ENCODE measurements at places on chromosomes 1 and 21. TPM values are rescaled to one million over a fixed set of nuclear protein-coding genes. Genes with fewer than 3 reads are reported as not detected.

DNA sequence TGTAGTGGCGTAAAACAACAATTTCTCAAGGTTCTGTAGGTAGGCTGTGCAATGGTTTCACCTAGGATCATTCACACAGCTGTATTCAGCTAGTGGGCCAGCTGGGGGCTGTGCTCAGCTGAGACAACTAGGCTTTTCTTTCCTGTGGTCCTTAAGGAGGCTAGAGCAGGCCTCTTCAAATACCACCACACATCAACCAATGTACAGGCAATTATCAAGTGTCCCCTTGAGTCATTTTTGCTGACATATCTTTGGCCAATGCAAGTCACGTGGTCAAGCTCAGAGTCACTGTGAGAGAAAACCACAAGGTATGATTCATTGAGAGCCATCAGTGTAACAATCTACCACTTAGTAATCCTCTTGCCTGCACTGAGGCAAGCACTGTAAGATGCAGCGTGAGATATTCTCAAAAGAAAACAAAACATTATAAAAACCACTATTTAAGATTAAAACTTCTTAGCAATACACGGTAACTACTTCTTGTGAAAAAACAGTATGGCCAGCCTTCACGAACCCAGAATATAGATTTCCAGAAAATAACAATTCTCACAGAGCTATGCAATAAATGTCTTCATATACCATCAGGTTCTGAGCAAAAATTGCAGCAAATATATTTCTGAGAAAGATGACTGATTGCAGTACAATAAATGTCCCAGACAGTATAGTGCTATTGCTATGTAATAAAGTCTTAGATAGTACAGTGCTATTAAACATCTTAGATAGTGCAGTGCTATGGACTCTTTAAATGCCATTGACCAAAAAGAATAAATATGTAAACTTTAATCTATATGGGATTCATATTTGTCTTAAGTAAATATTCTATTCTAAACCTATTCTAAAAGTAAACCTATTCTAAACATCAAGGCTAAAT, 55.3 kb downstream of the NME7 start:
- no peak overlapping the region for H3K4me3 ChIP-seq
- DNase-seq = no peak
- H3K4me1 ChIP-seq = peaks cover 4% of the 10 kb centered on the region
- H3K36me3 ChIP-seq = no peaks in the 10 kb centered on the region
- no peaks in the 10 kb centered on the region for H3K27me3 ChIP-seq

OLFML2B gene
- polyA plus RNA-seq = 5.4 TPM

RIPPLY3 gene
- polyA plus RNA-seq = 0.16 TPM

APCS gene
- 0.16 TPM for polyA plus RNA-seq

GRCh38 chr1:119659628-119660027, 11.6 kb upstream of the ZNF697 start:
- DNase-seq = no peak
- no peaks in the 10 kb centered on the region for H3K4me1 ChIP-seq
- no peaks in the 10 kb centered on the region for H3K27me3 ChIP-seq
- no peak overlapping the region for H3K4me3 ChIP-seq
- no peaks in the 10 kb centered on the region for H3K36me3 ChIP-seq

DNA sequence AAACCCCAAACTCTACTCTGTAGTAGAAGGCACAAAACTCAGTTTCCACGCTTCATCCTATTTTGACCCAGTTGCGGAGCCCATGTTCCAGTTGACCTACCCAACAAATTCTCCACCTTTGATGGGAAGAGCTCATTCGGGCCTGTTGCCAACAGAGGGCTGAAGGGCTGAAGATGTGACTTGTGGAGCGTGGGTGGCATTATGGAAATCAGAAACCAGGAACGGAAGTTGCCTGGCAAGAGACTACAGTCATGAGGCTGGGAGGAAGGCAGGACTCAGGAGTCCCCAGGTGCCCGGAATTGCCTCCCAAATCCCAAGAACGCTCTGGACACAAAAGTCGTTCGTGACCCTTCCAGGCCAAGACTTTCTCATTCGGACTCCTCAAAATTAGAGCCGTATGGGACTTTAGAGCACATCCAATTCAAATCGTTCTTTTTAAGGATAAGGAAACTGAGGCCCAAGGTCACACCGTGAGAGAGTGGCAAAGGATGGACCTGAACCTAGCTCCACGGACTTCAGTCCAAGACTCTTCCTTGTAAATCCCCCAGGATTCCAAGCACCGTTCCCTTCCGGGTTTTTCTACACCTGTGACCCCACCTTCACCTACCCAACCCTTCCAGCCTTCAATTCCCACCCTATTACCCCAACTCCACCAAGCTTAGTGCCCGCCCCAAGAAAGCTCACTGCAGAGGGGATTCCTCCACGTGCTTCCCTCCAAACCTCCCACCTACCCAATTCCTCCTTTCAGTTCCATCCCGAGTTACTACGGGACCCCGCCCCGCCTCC, 739 bp downstream of the SMG5 start:
- peaks cover 25% of the 10 kb centered on the region for H3K4me1 ChIP-seq
- H3K27ac ChIP-seq = peak overlapping the region; percentile 87
- H3K27me3 ChIP-seq = no peaks in the 10 kb centered on the region
- H3K36me3 ChIP-seq = peaks cover 32% of the 10 kb centered on the region
- peak overlapping the region; percentile 63 for H3K4me3 ChIP-seq

CR1L gene
- 0.46 TPM for polyA plus RNA-seq

GRCh38 chr1:61561666-61562065, 163.3 kb downstream of the TM2D1 start:
- H3K36me3 ChIP-seq = no peaks in the 10 kb centered on the region
- no peaks in the 10 kb centered on the region for H3K4me1 ChIP-seq
- no peak overlapping the region for H3K27ac ChIP-seq
- no peaks in the 10 kb centered on the region for H3K27me3 ChIP-seq
- DNase-seq = no peak
- no peak overlapping the region for H3K4me3 ChIP-seq

DNA sequence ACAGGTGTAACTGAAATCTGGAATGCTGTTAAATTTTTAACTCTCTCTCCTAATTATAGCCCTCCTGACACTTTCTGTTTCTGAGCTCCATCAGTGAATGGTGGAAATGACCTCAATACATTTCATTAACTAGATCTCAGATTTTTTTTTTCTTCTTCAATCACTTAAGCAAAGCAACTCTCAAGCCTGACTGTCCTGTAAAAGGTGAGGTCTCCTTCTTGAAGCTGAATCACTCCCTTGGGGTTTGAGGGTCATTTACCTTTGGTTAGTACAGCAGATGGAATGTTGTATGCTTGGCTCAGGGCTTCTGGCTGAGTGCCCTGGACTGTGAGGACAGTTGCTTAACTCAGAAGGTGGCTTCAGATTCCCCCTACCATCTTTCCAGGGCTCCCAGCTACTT, 518.7 kb downstream of the PTPRC start:
- peaks cover 4% of the 10 kb centered on the region for H3K4me1 ChIP-seq
- H3K27me3 ChIP-seq = no peaks in the 10 kb centered on the region
- no peaks in the 10 kb centered on the region for H3K36me3 ChIP-seq
- no peak overlapping the region for H3K27ac ChIP-seq
- no peak for DNase-seq

DNA sequence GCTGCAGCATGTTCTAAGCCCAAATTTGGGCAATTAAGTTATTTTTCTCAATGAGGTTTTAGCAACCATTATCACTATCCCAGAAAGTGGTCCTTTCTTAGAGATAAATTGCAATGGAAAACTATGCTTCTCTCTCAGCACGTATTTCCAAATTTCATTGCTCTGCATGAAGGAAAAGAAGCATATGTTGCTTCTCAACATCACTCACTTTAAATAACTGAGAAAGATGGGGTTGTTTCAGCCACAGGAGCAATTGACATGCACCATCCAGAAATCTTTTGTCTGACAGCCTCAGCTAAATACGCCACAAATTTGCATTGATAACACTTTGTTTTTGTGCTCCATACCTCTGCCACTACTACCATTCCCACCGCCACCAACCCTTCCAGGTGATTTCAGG, 157.6 kb upstream of the PKN2 start:
- H3K4me1 ChIP-seq = no peaks in the 10 kb centered on the region
- H3K27me3 ChIP-seq = no peaks in the 10 kb centered on the region
- no peaks in the 10 kb centered on the region for H3K36me3 ChIP-seq
- H3K4me3 ChIP-seq = no peak overlapping the region

- H3K36me3 ChIP-seq = peaks cover 35% of the 10 kb centered on the region
- H3K4me3 ChIP-seq = no peak overlapping the region
- peaks cover 44% of the 10 kb centered on the region for H3K4me1 ChIP-seq
- DNase-seq = no peak
These were observed 138.7 kb downstream of the GALNT2 start for GRCh38 chr1:230205719-230206198.

PKP1 gene
- 20.0 TPM for polyA plus RNA-seq

DNA sequence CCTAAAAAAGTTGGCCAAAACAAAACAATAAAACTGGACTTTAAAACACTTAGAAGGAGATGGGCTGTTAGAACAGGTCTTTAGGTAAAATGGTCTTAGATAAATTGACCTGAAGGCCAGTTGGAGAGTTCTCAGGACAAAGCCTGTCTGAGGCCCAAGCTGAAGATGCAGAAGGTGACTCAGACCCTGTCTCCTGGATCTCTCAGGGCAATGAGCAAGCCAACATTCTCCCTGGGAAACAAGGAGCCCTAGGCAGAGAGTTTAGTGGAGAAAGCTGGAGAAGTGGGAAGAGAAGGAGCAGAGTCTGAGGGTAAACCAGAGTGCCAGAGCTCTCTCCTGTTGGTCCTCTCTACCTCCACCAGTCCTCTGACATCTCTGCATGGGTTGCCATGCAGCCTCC, 70.1 kb downstream of the FCRL5 start:
- no peak for DNase-seq
- H3K27me3 ChIP-seq = no peaks in the 10 kb centered on the region
- no peak overlapping the region for H3K4me3 ChIP-seq
- no peaks in the 10 kb centered on the region for H3K4me1 ChIP-seq

DNA sequence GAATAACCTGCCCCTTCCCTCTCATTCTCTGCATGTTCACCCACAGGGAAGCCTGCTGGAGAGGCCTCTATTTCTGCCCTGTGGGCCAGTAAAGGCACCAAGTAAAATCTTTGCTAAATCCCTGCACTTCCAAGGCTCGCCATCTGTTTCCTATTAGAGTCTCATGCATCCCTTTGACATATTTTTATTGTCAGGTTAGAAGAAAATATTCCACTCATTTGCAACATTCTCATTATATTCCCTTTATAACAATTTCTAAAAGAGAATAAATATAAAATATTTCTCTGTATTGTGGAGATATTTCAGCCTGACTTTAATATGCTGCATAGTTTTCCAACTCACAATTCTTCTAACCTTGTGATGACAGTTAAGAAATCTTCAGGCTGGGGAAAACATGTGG, 340.4 kb upstream of the VAMP3 start:
- H3K27ac ChIP-seq = no peak overlapping the region
- no peak for DNase-seq
- H3K36me3 ChIP-seq = no peaks in the 10 kb centered on the region

SPATA6 gene
- 5.2 TPM for polyA plus RNA-seq

LMOD1 gene
- 17.1 TPM for polyA plus RNA-seq

DNA sequence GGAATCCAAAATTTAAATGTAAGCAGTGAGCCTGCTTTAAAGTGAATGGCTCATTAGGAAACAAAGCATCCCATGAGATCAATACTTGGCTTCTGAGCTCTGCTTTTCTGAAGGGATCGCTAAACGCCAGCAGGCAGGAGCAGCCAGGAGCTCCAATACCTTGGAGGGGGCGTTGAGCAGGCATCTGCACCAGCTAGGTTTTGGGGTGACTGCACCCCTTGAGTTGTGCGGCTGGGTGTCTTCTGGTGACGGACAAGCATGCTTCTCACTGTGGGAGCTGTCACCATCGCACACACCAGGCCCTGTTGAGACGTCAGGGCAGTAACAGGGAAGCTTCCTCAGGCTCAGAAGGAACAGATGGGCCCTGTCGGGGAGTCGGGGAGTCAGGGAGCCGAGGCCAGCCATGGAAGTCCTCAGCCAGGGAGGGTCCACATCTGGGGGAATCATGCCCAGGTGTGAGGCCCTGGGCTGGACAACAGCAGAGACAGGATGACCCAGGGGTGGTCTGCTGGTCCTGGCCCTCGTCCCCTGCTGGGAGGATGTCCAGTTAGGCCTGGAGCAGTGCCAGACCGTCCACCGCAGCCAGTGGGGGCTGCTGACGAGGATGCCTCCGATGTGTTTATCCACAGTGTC, 57.9 kb upstream of the ADARB1 start:
- H3K27ac ChIP-seq = no peak overlapping the region
- H3K4me1 ChIP-seq = peaks cover 9% of the 10 kb centered on the region
- H3K27me3 ChIP-seq = peaks cover 82% of the 10 kb centered on the region
- no peaks in the 10 kb centered on the region for H3K36me3 ChIP-seq
- no peak for DNase-seq

TAF12 gene
- polyA plus RNA-seq = 40.8 TPM

BNIPL gene
- 6.2 TPM for polyA plus RNA-seq

DNA sequence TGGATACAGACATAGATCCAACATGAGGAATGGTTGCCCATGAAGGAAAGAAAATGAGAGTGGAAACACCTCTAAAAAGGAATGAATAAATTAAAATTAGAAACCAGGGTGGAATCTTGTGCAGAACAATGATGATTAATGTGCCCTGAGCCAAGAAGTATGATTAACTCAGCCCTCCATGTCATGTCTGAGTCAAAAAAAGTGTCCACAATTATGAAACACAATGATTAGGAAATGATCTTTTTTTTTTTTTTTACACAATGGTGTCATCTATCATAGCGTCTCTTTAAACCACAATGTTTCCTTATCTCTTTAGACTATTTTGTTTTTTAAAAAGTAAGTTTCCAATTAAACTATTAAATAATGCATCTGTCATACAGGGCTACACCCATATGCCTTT, 78.9 kb upstream of the RAB4A start:
- H3K4me1 ChIP-seq = no peaks in the 10 kb centered on the region
- no peaks in the 10 kb centered on the region for H3K27me3 ChIP-seq
- no peak overlapping the region for H3K4me3 ChIP-seq
- no peak overlapping the region for H3K27ac ChIP-seq
- no peak for DNase-seq
- H3K36me3 ChIP-seq = no peaks in the 10 kb centered on the region

GRCh38 chr1:219490566-219490965, 122.3 kb downstream of the ZC3H11B start:
- H3K4me3 ChIP-seq = no peak overlapping the region
- H3K36me3 ChIP-seq = no peaks in the 10 kb centered on the region
- DNase-seq = no peak
- H3K27me3 ChIP-seq = no peaks in the 10 kb centered on the region

- no peaks in the 10 kb centered on the region for H3K27me3 ChIP-seq
- H3K4me3 ChIP-seq = peak overlapping the region; percentile 85
- peaks cover 12% of the 10 kb centered on the region for H3K4me1 ChIP-seq
- DNase-seq = no peak
- H3K27ac ChIP-seq = peak overlapping the region; percentile 90
- H3K36me3 ChIP-seq = peaks cover 4% of the 10 kb centered on the region
These were observed 169 bp downstream of the UBAP2L start for GRCh38 chr1:154220970-154221277.

FAM72B gene
- 3.5 TPM for polyA plus RNA-seq

G0S2 gene
- 23.5 TPM for polyA plus RNA-seq

- no peak overlapping the region for H3K4me3 ChIP-seq
- peaks cover 11% of the 10 kb centered on the region for H3K36me3 ChIP-seq
- H3K4me1 ChIP-seq = peaks cover 8% of the 10 kb centered on the region
- DNase-seq = no peak
These were observed 74.9 kb downstream of the PCBP3 start for GRCh38 chr21:45718413-45718812.

Data from thymus (tissue), 14 donors.